ENCODE measurements at places on chromosomes 5 and 9. TPM values are rescaled to one million over a fixed set of nuclear protein-coding genes. Genes with fewer than 3 reads are reported as not detected.

Gene DRD1
- total RNA-seq: not detected

Gene CDH9
- not detected for total RNA-seq

Gene FYB1
- not detected for total RNA-seq

Gene KCNV2
- total RNA-seq: not detected

Gene SPINK6
- total RNA-seq: not detected

Gene RETREG1
- 0.14 TPM for total RNA-seq

Gene ACOT12
- total RNA-seq: 0.13 TPM

Gene OTULINL
- total RNA-seq: 0.14 TPM

Gene LPAR1
- total RNA-seq: 0.07 TPM

Gene SAPCD2
- 31.1 TPM for total RNA-seq

Gene RXRA
- 19.0 TPM for total RNA-seq

Gene EQTN
- total RNA-seq: not detected

Gene SLC23A1
- total RNA-seq: not detected

Gene ADAMTSL2
- total RNA-seq: not detected

Data from pulmonary artery endothelial cell (primary cell).